ENCODE measurements at places on chromosomes 5 and 9.

DNA sequence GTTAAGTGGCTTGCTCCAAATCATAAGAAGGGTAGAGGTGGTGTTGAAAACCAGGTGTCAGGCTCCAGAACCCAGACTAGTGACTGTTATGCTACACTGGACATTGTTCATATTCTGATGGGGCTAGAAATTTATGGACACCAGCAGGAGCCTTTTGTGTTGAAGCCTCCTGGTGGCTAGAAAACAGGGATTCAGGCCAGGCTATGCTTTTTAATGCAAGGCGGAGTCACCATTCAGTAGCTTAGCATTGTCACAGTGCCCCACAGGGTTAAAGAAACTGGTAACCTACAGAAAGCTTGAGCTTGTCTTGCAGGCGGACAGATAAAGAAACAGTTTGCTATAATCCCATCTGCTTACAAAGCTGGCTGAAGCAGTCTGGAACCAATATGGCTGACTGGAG, 23.0 kb upstream of the GOLM1 start:
- DNase-seq = no peak

DNA sequence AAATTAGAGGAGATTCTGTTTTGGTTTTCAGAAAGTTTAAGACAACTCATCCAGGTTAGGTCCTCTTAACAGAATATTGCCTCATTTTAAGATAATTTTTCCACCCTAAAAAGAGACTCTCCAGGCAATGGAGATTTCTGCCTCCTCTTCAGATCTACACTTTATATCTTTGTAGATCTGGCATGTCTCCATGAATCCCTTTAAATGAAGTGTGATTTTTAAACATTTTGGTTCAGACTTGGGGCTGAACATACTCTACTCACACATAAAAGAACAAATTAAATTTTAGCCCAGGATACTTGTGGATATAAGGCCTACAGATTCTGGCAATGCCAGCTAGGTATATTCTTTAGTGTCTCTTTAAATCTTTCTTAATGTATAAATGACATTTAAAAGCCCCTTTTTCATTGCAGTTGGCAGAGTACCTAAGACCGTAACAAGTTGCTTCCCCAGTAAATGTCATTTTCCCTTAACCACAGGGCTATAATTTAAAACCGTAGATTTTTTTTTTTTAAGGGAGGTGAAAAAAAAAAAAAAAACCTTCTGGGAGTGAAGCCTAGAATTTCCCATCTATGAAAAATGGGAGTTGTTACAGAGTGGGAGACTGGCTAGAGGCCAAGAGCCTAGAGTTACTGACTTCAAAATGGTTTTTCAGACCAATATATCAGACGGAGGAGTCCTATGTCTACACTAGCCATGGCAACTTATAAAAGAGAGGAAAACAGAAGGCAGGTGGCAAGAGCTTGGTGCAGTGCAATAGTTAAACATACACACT, 207.8 kb upstream of the TARS1 start:
- DNase-seq = no peak

DNA sequence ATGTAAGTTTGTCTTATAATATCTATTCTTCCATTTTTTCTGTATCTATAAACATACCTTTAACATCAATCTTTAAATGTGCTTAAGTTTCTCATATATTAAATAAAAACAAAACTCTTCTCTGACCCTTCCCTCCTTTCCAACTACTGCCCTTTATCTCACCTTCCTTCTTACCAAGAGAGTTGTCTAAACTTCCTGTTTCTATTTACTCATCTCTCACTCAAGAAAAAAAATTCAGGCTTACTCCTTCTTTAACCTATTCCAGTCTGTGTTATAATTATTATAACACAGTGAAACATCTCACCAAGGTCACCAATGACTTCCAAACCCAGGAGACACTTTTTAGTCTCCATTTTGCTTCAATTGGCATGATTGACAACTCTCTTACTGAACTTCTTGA, 140.9 kb downstream of the CCDC171 start:
- no peak for DNase-seq

DNA sequence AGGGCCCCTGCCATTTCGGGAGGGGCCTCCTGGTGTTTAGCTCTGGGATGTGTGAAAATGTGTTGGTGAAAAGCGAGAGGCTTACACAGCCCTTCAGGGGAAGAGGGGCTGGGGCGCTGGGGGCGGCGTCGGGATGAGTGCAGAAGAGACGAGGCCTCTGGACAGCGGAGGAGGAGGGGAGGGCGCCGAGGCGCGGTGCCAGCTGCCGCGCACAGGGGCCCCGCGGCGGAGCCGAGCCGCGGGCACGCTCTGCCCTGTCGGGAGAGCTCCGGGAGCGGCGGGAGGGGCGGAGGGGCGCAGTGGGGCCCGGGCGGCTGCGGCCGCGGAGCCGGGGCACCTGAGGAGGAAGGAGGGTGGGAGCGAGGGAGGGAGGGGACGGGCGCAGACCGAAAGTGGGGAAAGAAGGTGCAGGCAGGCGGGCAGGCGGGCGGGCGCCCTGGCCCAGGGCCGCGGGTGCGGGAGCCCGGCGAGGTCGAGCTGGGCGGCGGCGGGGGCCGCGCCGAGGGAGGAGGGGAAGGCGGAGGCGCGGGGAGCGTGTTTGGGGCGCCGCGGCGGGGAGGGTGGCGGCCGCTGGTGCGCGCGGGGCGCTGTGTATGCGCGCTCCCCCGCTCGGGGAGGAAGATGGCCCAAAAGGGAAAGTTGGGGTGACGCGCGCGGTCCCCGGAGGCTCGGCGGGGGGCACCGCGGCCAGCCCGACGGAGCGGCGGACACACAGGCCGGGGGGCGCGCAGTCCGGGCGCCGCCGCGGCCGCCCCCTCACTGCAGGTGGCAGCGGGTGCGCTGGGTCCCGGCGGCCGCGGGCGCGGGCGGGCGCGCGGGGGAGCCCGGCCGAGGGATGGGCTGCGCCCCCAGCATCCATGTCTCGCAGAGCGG, at the start of gene PDE8B:
Gene PDE8B, plus strand, starts transcription at position 590 of the 873 bp plus-strand sequence. Its CDS starts 246 bp downstream, at position 836.
- DNase-seq = no peak

GRCh38 chr9:109316207-109316640, 4.6 kb downstream of the EPB41L4B start:
- no peak for DNase-seq

DNA sequence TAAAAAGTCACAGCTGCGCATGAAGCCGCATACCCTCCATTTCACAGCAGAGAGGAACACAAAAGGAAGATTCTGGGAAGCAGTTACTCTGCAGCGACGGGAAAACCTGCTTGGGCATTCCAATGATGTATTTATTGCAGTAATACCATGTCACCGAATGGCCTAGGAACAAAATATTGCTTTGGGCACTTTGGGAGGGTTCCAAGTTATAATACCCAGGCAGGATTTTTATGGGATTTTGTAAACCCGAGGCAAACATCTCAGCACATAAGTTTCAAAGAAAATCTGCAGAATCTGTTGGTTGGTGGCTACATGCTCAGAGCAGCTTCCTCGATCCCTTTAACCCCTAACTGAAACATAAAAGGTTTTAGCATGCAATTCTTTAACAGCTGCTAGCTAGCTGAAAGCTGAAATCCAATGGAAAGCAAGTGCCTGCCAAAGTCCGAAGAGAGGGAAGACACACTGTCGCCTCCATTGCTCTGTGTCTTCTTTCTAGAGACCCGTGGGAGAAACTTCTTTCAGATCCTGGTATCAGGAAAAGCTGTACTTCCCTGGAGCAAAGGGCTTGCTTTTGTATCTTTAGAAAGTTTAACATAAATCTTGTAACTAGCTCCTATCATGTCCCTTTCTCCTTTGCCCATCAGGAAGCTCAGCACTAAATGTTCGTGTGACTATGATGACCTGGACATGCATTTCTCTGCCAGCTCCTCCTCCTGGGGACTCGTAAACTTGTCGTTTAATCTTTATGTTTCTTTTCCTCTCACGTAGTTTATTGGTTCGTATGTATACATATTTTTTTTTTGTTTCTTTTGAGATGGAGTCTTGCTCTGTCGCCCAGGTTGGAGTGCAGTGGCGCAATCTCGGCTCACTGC, 195.0 kb downstream of the MAPKAP1 start:
- no peak for DNase-seq

GRCh38 chr5:1833264-1834021, 32.2 kb downstream of the NDUFS6 start:
- DNase-seq = no peak

GRCh38 chr9:93903886-93904648, 51.1 kb downstream of the BARX1 start:
- no peak for DNase-seq

GRCh38 chr9:113771199-113771598, 104.9 kb upstream of the ZNF618 start:
- no peak for DNase-seq

DNA sequence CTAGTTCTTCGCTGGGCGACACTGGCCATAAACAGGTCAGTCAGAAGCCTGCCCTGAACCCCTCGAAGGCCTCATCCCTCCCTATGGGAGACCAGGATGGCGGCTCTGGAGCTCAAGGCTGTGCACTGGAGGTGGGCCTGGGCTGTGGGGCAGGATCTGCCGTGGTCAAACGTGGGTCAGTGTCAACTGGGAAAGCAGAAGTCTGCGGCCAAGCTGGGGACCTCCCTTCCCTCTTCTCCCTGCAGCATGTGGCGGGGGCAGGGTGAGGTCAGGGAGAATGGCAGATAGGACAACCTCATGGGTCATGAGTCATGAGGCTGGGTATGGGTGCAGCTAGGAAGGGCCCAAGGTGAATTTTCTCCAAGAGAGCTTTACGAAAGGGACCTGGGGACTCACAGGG, 132.9 kb downstream of the RXRA start:
- no peak for DNase-seq

DNA sequence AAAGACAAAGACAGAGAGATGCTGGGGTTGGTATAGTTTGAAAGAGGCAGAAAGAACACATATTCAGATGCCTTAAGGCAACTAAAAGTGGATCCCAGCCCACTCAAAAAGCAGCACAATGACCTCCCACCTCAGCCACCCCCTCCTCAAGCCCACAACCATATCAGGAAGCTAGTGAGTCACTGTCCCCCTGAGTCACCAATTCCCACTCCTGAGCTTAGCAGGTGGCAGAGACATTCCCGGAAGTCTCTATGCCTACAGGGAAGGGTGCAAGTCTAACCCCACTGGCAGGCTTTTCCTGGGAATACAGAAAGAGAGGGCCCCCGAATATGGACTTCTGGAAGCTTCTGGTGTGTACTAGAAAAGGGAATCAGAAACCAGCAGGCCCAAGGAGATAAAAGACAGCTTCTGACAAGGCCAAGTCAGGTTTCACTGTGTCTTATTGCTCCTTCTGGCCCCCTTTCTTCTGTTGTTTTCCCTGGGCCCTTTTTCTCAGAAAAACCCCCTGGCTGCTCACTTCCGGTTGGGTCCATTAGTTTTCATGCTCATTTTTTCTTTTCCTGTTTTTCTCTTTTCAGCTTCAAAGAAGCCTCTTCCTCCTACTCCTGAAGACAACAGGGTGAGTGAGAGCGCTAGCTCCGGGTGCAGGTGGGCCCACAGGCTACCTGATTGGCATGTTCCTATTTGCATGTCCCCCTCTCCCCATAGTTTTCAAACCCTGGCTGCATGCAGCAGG, 36.8 kb downstream of the ITK start:
- no peak for DNase-seq

- DNase-seq = no peak
Observed at GRCh38 chr5:173857234-173857633, 30.9 kb upstream of the CPEB4 start.

- DNase-seq = no peak
Observed at GRCh38 chr5:149271716-149272563, at the start of gene AFAP1L1. TSS of gene AFAP1L1 (plus strand) at chr5:149271859. CDS start at chr5:149271969, 110 bp downstream.

GRCh38 chr9:117779760-117780159, 75.6 kb downstream of the TLR4 start:
- DNase-seq = no peak

DNA sequence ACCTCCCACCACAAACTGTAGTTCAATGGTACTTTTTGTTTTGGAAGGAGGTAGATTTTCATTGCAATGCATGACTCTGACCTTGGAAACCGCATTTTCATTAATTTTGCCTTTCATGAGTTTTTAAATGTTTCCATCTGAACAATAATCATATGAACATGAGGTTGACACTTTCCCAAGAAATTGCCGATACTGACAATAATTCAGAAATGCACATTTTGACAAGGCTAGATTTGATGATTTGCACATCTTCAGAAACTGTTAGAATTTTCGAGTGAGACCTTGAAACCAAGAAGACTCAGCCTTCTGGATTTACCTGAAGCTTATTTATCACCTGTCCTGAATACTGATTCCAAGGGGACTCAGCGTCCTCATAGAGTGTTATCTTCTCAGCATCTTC, 93.8 kb upstream of the NTRK2 start:
- no peak for DNase-seq

- DNase-seq = no peak
Observed at GRCh38 chr5:95669540-95669939, 13.3 kb downstream of the SPATA9 start.

DNA sequence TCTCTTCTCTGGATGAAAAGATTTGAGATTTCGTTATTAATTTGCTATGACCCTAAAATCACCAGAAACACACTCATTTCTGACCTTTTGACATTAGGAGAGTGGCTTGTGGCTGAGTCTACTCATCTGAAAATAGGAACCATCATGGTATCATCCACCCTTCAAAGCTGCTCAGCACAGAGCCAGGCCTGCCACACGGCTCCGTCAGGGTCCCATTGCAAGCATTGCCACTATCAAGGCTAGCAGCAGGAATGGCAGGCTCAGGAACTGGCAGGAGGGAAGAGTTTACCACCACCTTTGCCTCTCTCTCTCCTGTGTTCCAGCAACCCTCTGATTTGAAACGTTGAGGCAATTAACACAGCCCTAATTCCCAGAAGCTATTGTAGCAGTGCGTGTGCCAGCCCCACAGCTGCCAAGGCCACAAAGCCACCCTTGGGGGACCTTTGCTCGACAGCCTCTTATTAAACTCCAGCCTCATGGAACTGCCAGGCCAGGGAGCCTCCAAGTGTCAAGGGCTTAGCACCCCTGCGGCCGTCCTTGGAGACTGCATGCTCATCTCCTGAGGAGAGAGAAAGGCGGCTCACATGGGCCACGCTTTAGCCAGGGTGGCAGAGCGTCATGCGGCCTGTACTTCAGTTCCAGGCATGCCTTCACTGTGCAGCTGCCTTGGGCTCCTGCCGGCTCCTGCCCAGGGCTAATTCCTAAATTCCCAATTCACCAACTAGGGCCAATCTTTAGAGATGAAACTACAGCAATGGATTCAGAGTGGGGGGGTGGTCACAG, 145.9 kb downstream of the ROR2 start:
- no peak for DNase-seq

- DNase-seq = no peak
Observed at GRCh38 chr5:40442346-40442745, 237.4 kb upstream of the PTGER4 start.

DNA sequence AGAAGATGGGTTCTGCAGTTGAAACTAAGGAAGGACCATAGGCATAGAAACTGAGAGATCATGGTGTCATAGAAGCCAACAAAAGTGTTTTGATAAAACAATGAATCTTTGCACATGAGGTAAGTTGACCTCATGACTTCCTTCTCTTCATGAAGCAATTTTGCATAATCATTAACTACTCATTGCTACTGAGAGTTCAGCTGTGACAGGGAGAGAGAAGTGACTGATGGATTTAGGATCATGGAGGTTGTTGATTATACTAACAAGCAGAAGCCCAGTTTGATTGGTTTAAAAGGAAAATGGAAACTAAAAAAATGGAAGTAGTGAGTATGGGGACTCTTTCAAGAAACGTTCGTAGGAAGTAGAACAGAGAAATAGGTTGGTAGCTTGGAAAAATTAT, 51.2 kb downstream of the PARP8 start:
- no peak for DNase-seq

- DNase-seq = no peak
Observed at GRCh38 chr9:101931756-101932155, 193.3 kb upstream of the GRIN3A start.

- DNase-seq = no peak
Observed at GRCh38 chr9:131708226-131709002, 31.5 kb downstream of the RAPGEF1 start.

Data from activated T-cell treated with anti-CD3 and anti-CD28 coated beads for 1 hour (primary cell).